Amniotic stem cell (primary cell): ENCODE measurements at places on chromosomes 4 and X.

- no peak for DNase-seq
Measured at GRCh38 chrX:103417370-103417769, 41.0 kb downstream of the BEX3 start.

DNA sequence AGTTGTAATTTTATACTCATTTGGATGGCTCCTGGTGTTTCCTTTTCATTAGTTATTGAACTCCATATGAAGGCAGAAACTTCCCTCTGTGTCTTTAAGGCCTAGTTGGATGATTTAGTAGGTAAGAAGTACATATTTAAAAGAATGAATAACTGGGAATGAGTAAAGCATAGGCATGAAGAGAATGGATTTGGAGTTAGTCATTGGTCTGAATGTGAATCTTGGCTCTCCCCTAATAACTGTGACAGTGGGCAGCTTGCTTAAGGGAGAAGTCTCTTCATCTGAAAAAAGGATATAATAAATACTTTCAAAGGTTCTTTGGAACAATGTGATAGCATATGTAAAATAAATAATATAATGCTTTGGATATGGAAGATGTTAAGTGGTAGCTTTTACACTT, 13.2 kb downstream of the SNX25 start:
- DNase-seq: peak; percentile 57

- DNase-seq: no peak
Measured at GRCh38 chr4:150238591-150238990, 160.3 kb downstream of the DCLK2 start.

DNA sequence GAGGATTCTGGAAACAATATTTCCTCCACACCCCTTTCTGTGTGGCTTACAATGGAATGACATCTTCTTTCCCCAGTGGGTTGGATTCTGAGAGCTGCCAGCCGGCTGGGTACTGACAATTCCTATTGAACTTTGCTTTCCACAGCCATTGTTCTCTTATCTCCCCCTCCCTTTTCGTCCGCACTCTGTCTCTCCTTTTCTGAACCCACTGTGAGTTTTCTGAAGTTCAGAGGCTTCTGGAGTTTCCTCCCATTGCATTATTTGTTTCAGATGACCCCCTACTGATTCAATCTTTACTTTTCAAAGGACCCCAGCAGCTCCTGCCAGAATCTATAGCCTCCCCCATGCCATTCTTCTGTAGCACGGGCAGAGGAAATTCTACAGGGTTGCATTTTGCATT, 10.4 kb downstream of the SMPX start:
- no peak for DNase-seq

DNA sequence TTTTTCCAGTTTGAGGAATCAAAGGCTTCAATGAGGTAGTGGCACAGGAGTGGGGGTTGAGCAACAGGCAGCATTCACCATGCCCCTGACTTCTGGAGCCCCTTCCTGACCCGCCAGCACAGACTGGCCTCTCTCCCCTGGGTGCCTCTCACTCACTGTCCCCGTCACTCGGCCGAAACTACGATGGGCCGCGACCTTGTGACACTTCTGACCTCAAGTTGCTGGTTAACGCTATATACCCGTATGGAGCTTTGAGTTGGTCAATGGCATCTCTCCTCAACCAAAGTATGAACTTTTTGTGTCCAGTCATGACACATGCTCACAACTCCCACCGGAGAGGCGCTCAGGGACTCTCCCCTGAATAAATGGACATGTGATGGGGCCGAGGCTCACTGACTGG, 72.1 kb downstream of the IRF2 start:
- no peak for DNase-seq

- DNase-seq: no peak
Measured at GRCh38 chr4:189659287-189659686, 281.4 kb upstream of the FRG1 start.
